ENCODE measurements at places on chromosomes 13 and 19.

GRCh38 chr13:99305566-99305965 is 1.6 kb downstream of the GPR183 start:
- no peak for DNase-seq

GRCh38 chr13:50762969-50763567 is 80.4 kb downstream of the DLEU7 start:
- DNase-seq = no peak

DNA sequence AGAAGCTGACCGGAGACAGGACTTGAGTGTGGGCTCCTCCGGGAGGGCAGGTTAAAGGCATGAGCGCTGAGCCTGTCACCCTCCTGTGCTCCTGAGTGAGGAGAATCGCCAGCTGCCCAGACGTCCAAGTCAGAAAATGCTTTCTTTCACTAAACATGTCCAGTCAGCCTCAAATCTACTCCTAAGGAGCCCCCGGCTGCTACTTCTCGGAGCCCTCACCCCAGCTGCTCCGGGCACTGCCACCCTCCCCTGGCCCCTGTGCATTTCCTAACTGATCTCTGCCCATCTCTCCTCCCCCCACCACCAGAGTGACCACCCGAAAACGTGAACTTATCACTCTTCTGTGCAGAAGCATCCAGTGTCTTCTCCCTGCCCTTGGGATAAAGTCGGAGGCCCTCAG is 277.5 kb upstream of the SOX1 start:
- no peak for DNase-seq

- no peak for DNase-seq
These were observed 14.4 kb upstream of the NPAS1 start for GRCh38 chr19:47005164-47005641.

DNA sequence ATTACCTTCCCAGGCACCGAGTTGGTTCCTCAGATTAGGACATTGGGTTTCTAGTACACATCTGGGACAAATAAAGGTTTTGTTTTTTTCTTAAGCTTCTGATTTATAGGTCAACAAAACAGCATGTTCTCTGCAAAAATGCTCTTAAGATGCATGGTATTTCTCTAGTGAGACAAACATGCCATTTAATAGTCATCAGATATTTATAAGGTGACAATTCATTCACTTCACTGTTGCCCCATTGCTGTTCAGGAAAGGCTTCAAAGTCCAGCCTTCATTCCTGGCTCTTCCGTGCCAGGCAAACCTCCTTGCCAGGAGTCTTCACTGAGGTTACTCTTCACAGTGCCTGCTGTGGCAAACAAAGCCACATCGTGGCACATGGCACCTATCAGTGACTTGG is 156.3 kb upstream of the FNDC3A start:
- peak; percentile 42 for DNase-seq

DNA sequence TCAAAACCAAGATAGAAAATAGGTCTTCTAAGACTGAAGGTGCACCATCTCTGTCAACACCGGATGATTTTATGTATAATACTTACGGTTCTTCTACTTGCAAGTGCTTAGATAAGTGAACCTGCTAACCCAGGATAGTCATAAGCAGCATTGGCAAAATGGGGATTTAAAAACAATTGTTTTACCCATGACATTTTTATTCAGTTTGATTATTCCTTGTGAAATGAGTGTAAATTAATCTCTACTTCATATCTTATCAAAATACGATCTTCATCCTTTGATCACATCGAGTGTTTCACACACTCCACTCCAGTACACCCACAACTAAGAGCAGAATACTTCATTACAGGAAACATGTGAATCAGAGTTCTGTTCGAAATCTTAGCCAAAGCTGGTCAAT is 23.0 kb upstream of the MTRF1 start:
- no peak for DNase-seq

- peak; percentile 78 for DNase-seq
These were observed 37.3 kb upstream of the ALOX5AP start for GRCh38 chr13:30697996-30698401.

DNA sequence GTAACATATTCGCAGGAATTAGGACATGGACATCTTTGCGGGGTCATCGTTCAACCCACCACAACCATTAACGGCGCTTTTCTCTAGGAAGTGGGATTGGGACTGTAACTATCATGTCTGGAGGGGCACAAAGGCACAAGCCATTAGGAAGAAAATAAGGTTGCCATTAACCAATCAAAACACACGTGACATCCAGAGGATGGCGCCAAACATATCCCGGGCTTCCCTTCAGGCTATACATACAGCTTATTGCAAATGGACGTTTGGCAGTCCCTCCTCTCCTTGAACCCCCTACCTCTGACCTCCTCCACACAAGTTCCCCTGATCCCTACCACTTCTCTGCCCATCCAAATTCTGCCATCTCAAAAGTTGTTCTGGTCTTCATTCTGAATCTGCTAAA is 26.6 kb upstream of the GSX1 start:
- no peak for DNase-seq

- DNase-seq = no peak
These were observed 245.5 kb upstream of the TSHZ3 start for GRCh38 chr19:31594701-31595100.
